ENCODE measurements at places on chromosomes 2 and 18.

DNA sequence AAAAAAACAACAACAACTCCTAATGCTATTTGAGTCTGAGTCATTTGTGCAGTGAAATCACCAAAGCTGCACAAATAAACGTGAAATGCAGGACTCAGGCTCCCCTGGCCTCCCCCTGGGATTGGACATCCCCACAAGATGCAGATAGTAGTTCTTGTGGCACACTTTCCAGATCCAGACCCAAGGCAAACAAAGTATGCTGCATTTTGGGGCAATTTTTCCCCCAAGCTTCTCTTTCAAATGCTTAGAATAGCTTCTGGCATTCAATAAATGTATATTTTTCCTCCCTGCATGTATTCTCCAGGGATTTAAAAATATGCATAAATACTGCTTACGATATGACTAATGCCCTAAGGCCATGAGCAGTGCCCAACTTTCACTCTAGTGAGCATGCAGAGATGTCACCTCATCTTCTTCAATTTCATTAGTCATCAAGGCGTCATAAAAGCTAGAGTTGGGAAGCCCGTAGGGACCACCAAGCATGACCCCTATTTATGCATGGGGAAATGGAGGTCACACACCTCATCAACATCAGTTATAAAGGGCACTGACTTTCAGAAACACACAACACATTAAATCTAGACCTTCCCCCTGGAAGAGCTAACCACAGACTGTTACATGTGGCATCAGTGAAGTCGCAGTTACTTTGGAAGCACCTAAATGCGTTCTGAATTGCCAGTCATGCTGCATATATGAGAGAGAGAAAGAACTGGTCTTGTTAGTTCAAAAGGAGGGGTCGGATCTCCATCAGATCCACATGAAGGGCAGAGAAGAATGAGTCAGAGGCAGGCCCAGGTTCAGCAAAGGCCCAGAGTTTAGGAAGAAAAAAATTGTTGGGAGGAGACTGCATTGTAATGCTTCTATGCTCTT is 374.1 kb downstream of the LPIN1 start:
- no peak for DNase-seq

GRCh38 chr2:220931491-220931890 is 640.6 kb downstream of the EPHA4 start:
- no peak for DNase-seq

DNA sequence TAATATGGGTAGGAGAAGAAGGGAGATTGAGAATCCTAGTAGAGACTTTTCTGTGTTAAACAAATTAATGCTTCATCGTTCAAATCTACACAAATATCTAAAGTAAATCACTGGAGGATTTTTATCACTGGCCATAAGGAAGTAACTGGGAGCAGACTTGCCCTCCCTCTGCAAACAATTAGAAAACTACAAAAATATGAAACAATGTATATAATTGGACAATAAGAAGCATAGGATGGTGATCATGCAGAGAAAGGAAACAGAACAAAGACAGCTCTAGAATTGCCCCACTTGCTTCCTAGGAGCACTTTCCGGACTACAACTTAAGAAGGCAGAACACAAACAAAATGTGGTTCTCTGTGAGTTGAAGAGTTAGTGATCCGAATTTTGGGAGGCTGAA is 452.7 kb upstream of the KLHL29 start:
- no peak for DNase-seq

- DNase-seq: no peak
These were observed 106.8 kb downstream of the ALPK2 start for GRCh38 chr18:58522132-58522531.

- no peak for DNase-seq
These were observed 20.8 kb downstream of the TFCP2L1 start for GRCh38 chr2:121263996-121264715.

DNA sequence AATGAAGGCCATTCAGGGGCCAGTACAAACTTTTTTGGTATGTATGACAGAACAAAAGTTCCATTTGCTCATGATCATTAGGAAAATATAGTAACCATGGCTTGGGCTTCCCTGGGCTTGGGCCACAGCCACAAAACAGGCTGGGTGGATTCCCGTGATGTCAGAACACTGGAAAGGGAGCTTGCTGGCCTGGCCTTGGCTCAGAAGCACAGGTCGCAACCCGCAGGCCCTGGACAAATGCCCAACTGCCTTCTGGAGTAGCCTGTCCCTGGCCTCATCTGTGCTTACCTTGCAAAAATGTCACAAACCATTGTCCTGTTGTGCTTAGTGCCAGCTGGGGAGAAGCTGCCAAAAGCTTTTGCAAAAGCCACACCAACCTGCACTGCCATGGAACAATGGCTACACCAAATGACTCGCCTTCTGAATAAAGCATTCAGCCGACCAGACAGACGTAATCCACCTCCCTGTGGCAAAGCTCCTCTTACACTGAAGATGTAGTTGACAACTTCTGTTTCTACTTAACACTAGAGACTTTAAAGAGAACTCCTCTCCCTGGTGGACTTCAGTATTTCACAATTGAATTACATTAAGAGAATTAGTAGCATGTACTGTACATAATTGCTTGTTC is 125.5 kb downstream of the ANKRD44 start:
- DNase-seq: no peak

GRCh38 chr2:203819434-203820133 is 48.0 kb upstream of the CTLA4 start:
- DNase-seq: no peak

GRCh38 chr2:60499651-60500265 is 53.7 kb downstream of the BCL11A start:
- DNase-seq: no peak

DNA sequence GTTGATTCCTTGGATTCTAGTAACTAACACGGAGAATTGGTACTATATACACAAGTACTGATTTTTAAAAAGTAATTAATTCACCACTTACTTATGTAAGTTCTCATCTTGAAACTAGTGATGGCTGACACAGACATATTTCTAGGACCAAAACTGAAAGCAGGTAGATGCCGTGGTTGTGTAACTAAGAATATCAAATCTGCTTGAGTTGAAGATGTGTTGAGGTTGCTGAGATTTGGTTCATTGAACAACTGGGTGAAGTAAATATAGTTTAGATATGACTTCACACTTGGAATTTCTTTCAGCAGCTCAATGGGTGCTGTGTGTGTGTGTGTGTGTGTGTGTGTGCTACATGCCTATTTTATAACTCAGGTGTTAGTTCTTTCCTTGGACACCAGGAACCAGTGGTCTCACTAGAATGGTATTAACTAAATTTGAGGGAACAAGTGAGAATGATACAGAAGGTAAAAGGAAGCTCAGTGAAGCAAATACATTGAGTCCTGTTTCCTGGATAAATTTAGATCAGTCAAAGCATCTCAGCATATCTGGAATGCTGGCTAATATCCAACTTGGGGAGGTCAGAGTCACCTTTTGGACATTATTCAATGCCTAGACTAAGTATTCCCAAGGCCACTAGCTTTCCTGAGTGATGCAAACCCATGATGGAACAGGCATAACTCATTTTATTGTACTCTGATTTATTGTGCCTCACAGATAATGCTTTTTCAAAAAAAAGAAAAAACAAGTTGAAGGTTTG is 110.7 kb upstream of the ZEB2 start:
- no peak for DNase-seq

- peak; percentile 54 for DNase-seq
These were observed 405.9 kb downstream of the XIRP2 start for GRCh38 chr2:167293943-167294775.

DNA sequence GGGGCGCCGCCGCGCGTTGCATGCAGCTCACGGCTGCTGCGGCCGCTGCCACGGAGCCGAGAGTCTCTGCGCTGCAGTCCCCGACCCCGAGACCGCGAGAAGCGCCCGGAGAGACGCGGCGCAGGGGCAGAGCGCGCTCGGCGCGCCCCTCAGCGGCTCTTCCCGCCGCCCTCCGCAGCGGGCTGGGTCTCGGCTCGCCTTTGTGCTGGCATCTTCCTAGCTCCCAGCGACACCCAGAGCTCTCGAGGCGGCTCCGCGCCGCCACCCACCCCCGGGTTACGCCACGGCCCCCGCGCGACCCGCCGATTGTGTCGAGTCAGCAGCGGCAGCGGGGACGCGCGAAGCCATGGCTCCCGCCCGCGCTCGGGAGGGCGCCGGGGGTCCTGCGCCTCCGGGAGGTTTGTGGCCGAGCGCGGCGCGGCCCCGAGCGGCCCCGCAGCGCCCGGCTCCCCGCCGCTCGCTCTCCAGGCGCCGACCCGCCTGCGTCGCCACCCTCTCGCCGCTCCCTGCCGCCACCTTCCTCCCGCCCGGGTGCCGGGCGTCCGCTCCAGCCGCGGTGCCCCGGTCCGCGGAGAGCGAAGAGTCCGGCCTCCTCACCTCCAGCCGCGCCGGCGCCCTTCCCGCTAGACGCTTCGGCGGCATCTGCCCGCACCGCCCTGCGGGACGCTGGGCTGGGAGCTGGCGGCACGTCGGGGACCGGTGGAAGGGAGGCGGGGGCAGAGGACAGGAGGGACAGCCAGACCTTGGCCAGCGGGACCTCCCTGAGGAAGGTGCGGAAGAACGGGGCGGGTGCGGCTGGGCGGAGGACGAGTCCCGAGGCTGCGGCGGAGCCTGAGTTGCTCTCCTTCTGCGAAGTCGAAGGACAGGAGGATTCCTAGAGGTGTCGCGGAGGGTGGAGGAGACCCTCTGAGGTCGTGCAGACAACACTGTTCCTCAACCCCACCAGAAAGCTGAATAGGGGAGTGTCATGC is 46.3 kb upstream of the CCDC150 start:
- peak; percentile 83 for DNase-seq

- no peak for DNase-seq
These were observed 12.6 kb downstream of the FAM124B start for GRCh38 chr2:224389317-224389716.

- DNase-seq: peak; percentile 13
These were observed 28.9 kb downstream of the RRM2 start for GRCh38 chr2:10151462-10151861.

GRCh38 chr2:50448556-50448955 is 583.4 kb downstream of the NRXN1 start:
- no peak for DNase-seq

DNA sequence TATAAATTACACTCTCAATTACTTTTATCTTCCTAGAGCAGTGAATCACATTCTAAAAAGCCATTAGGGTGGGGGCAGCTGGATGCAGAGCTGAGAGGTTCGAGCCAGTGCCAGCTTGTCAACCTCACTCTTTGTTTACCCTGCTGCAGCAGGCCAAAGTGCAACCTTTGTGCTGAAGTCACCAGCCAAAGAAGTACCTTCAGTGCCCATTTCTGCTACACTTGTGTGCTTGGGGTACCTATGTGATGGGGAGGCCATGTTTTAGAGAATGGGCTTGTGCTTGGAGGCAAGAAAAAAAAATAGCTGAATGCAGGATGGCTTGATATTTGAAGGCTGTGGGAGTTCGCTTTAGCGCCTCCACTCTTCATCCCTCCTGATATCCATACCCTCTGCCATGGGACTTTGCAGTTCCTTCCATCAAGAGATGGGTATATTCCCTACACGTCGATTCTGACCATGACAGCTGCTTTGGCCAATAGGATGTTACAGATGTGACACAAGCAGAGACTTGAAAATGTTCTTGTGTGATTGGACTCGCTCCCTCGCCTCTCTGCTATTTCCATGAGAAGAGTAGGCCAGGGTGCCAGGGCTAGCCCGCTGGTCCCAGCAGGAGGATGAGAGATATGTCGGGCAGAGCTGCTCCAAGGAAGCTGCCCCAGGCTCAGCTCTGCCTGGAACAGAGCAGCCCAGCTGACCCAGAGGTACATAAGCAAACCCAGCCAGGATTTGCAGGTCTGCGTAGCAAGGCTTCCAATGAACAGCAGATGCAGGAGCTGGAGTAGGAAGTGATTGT is 12.7 kb upstream of the FZD5 start:
- no peak for DNase-seq

- no peak for DNase-seq
These were observed 510.4 kb downstream of the LRP1B start for GRCh38 chr2:141620372-141620771.

- DNase-seq: peak; percentile 60
These were observed 54.9 kb upstream of the CAPN13 start for GRCh38 chr2:30862054-30862651.

- no peak for DNase-seq
These were observed 702.2 kb downstream of the ERBB4 start for GRCh38 chr2:211836409-211836808.

DNA sequence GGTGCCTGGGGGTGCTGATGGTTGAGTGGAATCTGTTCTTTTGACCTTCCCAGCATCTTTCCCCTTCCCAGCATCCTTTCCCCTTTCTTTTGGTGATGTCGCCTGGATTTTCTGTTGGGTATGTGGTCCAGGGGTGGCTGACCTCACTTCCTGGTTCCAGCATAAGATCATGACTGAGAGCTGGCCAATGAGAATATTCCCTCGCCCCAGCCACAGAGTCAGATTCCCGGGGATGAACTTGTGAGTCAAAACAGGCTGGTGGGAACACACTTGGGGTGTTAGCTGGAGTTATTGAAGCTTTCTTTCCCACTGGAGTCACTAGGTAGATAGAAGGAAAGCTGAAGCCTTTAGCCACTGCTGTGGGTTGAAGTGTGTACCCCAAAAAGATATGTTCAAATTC is 28.0 kb upstream of the FOSL2 start:
- DNase-seq: no peak

DNA sequence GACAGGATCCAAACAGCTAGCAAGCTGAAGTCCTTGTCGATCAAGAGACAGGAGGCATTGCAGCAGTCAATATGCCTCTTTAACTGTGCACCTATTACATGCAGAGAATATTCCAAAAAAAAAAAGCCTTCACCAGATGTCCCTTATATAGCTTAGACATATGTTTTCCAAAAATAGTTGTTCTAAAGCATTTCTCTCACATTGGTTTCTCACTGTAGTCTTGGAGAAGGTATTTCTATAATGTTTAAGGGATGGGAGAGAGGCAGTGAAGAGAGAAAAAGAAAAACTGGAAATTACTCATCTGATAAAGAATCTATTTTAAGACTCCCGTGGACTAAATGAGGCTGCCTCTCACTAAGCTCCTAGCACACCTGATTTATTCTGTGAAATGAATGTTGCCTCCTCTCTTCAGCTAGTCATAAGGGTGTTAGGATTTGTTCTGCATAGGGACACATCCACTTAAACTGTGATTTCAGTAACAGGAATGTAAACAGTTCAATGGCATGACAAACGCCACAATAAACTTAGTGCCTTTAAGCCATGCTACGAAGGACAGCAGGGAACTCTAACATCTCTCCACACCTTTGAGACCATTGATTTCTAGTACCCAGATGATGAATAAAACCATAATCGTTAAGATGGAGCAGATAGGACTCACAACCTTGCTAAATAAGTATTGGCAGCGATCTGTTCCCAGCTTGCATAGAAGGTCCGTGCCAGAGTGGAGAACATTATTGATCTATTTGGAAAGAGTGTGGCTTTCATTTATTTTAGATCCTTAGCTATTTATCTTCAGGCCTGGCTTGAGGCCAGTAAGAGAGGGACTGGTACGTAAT is 98.6 kb upstream of the NCK2 start:
- no peak for DNase-seq

- peak; percentile 64 for DNase-seq
These were observed 4.1 kb upstream of the ITPRIPL1 start for GRCh38 chr2:96320728-96321622.

DNA sequence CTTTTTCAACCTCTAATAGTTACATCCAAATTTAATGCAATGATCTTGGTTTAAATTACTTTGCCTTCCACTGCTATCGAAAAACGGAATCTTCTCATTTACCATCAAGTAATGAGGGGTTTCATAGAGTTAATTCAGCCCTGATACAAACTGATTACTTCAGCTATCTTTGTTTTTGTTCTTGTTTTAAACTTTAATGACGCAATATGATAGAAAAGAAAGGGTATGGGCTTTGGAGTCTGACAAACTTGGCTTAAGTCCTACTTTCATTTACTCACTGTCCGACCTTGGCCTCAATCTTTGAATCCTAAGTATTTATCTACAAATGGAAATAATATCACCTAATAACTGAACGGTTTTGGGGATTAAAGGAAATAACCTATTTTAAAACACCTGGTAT is 16.1 kb downstream of the ADAM17 start:
- no peak for DNase-seq

Measured in right forelimb (tissue), 1 donor.